Kasumi-1 (cell line): ENCODE measurements at places on chromosomes 3 and 15.
A peak's percentile ranks its signal among the peaks of the same experiment; 100 is the strongest.

GRCh38 chr3:195388380-195388779 is 54.4 kb downstream of the ACAP2 start:
- no peak for DNase-seq

DNA sequence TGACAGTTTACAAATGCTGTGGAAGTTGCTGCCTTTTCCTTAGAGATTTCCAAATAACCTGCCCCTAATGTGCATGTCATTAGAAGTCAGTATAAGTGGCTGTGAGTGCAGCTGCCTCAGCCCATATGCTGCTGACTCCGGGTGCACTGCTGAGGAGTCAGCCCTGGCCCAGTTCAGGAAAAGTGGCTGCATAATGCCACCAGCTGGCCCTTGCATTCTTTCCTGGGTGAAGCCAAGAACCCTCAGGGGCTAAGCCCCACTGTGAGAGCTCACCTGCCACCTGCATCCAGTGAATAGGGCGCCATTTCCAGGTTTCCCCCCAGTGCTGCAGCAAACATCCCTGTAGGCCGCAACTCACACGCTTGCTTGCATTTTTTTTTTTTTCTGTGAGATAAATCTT is 139.9 kb downstream of the TJP1 start:
- no peak for DNase-seq

DNA sequence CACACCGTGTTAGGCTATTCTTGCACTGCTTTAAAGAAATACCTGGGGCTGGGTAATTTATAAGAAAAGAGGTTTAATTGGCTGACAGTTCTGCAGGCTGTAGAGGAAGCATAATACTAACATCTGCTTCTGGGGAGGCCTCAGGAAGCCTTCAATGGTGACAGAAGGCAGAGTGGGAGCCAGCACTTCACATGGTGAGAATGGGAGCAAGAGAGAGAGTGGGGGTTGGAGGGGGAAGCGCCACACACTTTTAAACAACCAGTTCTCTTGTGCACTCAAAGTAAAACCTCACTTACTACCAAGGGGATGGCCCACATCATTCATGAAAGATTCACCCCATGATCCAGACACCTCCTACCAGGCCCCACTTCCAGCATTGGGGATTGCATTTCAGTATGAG is 181.1 kb downstream of the APBA2 start:
- peak; percentile 34 for DNase-seq

GRCh38 chr3:54621184-54621583 is 306.7 kb downstream of the LRTM1 start:
- no peak for DNase-seq

GRCh38 chr15:39299486-39300267 is 281.2 kb upstream of the THBS1 start:
- DNase-seq: no peak

DNA sequence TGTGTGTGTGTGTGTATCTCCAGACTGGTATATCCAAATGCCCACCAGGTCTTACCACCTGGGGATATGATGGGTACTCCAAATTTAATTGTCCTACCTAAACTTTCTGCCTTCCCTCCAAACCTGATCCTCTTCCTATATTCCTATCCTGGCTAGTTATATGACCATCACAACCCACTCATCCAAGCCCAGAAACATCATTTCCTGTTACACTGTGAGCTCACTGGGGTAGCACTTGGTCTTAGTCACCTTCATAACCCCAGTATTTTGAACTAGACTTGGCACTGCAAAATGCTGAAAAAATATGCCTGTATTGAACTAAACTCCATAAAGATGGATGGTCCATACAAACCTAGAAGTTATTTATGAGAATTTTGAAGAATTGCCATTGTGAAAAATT is 178.8 kb upstream of the EIF1B start:
- DNase-seq: no peak

DNA sequence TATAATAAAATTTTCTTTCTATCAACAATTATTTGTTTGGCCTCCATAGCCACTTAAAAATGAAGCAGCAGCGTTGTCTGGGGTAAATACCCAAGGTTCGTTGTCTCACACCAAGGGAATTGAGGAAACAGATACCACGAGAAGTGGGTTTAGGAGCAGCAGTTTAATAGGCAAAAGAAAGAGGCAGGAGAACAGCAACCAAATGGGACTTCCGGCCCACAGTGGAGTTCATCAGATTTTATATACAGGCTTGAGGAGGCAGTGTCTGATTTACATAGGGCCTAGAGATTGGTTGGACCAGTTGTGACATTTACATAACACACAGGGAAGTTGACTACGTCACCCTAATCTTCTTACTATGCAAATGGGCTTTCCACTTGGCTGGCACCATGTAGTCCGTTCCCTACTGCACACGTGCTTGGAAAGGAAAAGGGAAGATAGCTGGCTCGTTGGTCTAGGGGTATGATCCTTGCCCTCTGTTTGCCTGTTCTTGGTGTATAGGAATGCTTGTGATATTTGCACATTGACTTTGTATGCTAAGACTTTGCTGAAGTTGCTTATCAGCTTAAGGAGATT is 61.5 kb upstream of the SETMAR start:
- DNase-seq: no peak

DNA sequence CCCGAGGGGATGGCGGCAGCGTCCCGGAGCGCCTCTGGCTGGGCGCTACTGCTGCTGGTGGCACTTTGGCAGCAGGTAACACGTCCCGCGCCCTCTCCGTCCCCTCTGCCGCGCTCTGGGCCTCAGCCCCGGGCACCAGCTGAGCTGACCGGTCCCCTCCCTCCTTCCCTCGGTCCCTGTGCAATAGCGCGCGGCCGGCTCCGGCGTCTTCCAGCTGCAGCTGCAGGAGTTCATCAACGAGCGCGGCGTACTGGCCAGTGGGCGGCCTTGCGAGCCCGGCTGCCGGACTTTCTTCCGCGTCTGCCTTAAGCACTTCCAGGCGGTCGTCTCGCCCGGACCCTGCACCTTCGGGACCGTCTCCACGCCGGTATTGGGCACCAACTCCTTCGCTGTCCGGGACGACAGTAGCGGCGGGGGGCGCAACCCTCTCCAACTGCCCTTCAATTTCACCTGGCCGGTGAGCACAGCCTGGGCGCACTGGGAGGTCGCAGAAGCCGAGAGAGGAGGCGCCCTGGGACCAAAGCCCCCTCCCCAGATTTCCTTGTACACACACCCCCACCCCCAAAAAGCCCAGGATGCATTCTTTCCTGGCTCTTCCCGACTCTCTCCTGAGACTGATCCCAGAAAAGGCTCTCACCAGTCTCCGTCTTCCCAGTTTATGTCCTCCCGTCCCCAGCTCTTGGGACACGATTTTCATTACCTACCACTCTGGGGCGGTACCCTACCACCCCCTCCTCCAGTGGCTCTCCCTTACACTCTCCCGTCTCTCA is 705 bp downstream of the DLL4 start:
- no peak for DNase-seq

GRCh38 chr3:120567370-120568201 is 28.6 kb upstream of the NDUFB4 start:
- DNase-seq: peak; percentile 73

DNA sequence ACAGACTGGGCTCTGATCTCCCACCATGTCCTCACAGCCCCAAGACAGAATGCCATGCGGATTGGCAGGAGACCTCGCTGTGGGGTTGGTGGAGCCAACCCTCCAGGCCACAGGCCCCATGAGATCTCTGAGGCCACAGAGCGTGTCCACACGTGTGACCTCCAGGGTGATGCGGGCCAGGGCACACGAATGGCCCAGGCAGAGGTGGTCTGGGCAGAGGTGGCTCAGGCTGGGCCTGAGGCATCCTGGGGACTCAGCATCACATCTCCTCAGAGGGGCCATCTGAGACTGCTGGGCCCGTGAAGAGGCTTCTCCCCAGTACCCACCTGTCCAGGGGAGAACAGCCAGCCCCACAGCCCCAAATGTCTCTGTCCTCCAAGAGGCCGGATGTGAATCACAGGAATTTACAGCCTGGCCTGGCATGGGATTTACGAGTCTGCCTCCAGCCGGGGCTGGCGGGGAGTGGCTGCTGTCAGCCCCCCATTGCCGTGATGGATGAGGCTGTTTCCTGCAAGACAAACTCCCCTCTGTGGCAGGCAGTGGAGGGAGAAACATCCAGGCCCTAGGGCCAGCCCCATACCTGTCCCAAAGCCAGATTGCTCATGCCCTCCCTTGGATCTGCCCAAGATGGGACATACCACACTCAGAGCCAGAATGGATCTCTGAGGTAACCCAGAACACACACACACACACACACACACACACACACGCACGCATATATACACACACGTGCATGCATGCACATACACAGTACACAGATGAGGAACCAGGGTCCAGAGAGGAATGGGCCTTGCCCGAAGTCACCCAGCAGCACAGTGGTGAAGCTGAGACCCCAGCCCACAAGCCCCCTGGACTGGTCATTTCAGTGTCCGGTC is 208.3 kb downstream of the TBC1D2B start:
- DNase-seq: no peak

GRCh38 chr3:131162516-131162915 is 135.8 kb downstream of the NEK11 start:
- DNase-seq: no peak

DNA sequence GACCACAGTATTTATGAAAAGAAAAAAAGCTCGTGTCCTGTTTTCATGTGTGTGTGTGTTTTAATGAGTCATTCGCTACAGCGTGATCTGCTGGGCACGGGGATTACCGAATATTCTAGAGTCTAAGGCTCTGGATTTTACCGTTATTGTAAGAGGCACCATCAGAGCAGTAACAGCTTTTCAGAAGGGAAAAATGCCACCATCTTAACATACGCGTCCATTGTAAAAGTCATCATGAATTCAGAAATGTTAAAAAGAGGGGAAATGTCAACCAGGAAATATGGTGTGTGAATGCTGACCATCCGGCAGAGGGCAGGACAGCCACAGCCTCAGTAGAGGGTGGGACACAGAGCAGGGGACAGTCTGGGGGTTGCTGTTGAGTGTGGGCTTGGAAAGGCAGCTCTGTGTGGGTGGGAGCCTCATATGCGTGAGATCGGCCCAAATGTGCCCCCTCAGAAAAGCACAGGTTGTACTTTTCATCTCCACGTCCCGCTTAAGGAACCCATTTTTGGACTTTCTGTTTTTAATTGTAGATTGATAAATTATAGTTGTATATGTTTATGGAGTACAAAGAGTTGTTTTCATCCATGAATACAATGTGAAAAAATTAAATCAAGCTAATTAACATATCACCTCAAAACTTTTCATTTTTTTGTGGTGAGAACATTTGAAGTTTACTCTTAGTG is 69.6 kb downstream of the ASB7 start:
- peak; percentile 11 for DNase-seq

- no peak for DNase-seq
These were observed 59.1 kb downstream of the TRPM7 start for GRCh38 chr15:50627351-50628055.

DNA sequence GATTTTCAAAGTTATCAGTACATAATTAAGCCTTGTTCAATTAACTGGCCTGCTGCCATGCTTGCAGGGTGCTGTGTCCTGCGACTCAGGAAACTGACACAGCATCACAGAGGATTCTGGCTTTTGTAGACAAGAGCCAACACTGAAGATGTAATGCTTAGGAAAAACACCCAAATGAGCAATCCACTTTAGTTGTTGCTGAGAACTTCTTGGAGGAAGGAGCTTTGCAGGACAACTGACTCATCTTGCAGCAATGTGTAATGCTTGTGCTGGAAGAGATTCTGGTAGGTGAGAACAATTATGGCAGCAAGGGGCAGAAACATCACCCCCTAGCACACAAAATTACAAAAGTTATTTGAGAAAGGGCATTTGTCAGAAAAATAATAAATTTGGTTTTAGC is 67.6 kb downstream of the NLGN1 start:
- no peak for DNase-seq
